ENCODE measurements at places on chromosomes 6 and 20.

DNA sequence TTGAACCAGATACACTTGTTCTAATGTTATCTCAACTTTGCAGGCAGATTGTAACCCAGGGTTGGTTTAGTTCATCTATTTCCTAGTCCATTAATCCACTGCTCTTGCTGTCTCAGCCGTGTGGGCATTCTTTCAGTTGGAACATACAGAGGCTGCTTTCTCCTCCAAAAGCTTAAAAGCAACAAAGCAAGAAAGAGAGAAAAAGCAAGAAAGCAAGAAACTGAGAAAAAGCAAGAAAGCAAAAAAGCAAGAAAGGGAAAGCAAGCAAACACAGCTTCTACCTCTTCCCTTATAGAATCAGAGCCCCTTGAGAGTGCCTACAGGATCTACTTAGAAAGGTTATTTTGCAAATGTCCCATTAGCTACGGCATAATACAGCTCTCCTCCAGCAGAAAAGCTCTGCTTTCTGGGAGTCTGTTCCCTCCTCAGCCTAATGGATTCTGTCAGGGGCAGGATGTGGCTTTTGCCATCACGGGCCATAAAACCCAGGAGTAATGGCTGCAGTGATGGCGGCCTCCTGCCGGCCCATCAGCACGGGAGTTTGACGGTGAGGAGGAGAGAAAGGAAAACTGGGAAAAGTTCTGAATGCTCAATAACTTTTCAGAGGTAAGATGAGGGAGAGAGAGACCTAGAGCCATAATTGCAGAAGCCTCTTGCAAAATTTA is 156.8 kb upstream of the JARID2 start:
- no peak for DNase-seq

GRCh38 chr20:24480509-24480908 is 11.1 kb downstream of the SYNDIG1 start:
- no peak for DNase-seq

- DNase-seq: no peak
Observed at GRCh38 chr6:22372922-22373321, 76.1 kb upstream of the PRL start.

DNA sequence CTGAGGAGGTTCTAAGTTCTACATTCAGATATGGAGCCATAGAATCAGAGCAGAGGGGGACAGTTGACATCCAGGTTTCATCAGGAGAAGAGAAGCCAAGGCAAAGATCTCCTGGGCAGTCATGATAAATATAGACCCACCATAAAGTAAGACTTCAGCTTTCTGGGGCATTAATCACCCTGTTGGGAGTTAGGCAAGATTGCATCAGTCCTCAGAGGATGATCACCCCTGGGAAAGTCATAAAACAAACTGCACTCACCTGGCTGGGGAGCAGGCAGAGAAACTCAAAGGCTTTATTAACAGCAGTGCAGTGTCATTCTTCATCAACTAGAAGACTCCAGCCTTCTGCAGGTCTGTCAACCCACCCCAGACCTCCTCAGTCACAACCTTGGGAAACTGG is 301.3 kb upstream of the JARID2 start:
- DNase-seq: no peak

GRCh38 chr6:44920952-44921491 is 407.1 kb upstream of the RUNX2 start:
- DNase-seq: no peak

All from NCI-H1694 (cell line).